ENCODE measurements at places on chromosomes 2 and 18.
A peak's percentile ranks its signal among the peaks of the same experiment; 100 is the strongest.

DNA sequence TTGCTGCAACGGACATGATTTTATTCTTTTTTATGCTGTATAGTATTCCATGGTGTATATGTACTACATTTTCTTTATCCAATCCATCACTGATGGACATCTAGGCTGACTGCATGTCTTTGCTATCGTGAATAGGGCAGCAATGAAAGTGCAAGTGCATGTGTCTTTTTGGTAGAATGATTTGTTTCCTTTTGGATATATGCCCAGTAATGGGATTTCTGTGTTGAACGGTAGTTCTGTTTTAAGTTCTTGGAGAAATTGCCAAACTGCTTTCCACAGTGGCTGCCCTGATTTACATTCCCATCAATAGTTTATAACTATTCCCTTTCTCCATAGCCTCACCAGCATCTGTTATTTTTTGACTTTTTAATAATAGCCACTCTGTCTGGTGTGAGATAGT lies 99.7 kb upstream of the CRIM1 start:
- no peak for DNase-seq

DNA sequence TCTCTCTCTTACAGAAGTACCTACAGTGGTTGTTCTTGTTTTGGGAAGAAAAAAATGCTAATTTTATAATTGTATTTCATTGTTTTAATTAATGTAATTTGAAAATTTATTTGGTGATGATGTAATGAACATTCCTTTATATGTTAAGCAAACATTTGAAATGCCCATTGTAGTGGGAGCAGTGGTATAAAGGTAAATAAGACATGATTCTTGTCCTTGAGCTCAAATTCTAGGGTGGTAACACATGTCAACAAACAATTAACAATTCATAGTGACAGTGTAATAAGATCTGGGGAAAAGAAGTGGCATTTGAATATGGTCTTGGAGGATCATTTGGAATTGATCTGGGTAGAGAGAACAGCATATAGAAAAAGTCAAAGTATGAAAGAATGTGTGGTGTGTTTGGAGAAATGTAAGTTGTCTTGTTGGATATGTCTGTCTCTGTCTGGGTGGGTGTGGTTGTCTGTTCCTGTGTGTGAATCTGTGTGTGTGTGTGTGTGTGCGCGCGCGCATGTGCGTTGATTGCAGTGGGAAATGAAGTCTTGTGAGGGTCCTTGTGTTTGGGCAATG lies 5.8 kb downstream of the PTPN4 start:
- no peak for DNase-seq

DNA sequence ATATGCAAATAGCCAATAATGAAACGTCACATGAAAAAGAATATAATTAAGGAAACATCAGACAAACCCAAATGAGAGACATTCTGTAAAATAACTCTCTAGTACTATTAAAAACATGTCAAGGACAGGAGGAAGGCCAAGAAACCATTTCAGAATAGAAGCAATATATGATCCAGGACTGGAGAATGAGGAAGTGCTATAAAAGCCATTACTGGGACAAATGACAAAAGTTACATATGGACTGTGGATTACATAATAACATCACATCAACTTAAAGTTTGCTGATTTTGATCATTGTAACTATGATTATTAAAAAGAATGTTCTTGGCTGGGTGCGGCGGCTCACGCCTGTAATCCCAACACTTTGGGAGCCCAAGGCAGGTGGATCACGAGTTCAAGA lies 81.3 kb downstream of the CRACDL start:
- no peak for DNase-seq

DNA sequence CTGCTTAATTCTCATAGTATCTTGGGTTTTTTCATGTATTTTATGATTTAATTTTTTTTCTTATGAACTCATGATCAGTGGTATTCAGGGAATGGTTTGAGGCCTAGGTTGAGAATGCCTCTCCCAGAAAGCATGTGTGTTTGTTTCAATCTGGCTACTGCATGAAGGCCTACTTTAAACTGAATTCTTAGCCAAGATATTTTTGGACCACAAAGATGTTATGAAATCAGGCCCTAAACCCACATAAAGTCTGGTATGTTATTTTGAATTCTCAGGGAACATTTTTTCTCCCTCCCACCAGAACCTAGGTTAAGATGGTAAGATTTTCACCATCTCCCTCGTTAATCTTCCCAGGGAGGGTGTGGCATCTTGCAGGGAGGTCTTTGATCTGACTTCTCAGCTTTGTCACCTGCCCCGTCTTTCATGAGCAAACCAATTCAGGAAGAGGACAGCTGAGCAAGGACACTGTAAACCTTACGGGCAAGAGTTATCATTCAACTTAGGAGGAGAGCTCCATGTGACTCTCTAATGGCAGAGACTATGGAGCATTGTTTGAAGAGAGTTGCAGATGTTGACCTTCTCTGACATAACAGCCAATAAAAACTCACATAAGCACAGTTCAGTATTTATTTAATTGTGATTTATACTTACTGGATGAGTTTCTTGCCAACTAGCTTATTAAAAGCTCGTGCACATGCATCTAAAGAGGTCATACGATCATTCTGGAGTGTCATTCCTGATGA lies 21.3 kb upstream of the ACKR3 start:
- peak; percentile 93 for DNase-seq

DNA sequence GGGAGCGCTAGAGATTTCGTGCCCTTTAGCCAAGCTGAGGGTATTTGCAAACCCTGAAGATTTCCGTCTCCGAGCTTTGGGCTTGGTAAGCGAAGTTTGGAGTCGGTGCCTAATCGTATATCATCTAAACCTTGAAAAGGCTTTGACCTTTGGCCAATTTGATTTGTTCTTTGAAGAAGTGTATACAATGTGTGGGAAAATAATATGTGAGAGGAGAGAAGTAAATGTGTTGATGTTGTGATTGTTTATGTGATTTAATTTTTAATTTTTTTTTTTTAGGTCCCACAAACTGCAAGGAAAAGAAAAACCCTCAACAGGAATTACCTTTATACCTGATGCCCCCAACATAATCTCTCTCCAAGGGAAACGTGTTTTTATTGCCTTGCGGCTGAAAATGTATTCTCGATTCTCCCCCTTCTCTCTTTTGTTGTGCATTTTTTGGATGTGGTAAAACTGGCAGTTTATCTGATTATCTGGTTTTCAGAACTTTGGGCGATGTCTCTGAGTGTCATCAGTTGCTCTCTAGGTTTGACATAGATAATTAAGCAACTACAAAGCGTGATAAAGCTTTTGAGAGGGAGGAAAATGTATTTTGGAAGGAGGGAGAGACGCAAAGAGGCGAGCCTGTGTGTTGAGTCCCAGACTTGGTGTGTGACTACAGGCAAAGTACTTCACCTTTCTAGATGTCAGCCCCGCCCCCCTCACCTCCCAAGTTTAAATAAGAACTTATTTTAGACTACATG lies 912 bp upstream of the FBXO11 start:
- DNase-seq, result peak; percentile 35

- DNase-seq, result no peak
Observed at GRCh38 chr2:222907048-222907447, 46.2 kb downstream of the ACSL3 start.

- DNase-seq, result no peak
Observed at GRCh38 chr18:24560511-24560981, 100.1 kb downstream of the HRH4 start.

- DNase-seq, result no peak
Observed at GRCh38 chr2:2683606-2684224, 352.6 kb upstream of the MYT1L start.

GRCh38 chr2:172181840-172182239 lies 79.1 kb upstream of the DLX2 start:
- no peak for DNase-seq

DNA sequence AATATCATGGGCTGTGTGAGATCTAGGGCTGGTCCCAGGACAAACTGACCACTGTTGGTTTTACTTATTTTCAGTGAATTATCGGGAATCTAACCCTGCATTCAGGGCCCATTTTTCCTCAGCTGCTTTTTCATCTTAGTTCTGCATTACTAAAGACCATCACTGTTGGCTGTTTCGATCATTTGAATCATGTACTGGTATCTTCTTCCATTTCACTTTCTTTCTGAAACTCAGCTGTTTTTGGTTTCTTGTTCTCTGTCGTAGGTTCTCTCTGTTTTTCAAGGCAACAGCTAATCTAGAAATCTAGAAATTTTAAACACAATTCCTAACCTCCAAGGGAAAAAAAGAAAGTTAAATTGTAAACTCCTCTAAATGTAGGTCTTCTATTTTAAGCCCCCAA lies 159.9 kb upstream of the SESTD1 start:
- DNase-seq, result no peak

DNA sequence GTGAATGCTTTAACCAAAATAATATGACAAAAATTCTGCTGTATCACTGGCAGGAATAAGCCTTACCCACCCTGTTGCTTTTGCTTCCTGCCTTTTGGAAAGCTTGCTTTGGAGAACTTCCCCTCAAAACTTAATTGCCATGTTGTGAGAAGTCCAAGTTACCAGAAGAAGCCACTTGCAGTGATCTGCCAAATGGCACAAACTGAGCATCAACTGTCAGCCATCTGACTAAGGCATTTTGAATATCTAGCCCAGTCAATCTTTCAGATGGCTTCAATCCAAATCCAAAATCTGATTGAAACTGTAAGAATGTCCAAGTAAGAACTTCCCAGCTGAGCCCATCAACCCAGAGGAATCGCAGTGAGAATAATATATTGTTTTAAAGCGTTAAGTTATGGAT lies 216.5 kb upstream of the ZC3H15 start:
- no peak for DNase-seq

DNA sequence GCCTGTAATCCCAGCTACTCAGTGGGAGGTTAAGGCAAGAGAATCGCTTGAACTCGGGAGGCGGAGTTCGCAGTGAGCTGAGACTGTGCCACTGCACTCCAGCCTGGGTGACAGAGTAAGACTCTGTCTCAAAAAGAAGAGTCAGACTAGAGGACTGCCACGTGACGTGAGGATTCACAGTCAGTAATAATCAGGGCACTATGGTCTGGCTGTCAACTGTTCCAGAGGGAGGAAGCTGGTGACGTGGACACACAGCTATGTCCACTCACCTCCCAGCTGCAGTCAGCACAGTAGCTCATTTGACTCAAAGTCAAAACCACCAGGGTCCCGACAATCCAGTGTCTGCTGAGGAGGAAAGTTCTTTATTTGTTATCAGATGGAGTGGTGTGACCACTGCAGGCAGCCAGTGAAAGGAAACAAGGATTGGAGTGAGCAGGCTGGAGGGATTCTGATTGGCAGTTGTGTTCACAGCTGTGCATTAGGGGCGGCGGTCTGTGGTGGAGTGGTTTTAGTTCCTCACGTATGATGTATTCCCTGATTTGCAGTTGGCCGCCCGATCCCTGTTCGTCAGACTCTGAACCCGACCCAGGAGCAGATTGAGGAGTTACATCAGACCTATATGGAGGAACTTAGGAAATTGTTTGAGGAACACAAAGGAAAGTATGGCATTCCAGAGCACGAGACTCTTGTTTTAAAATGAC lies 37.9 kb downstream of the MOGAT1 start:
- DNase-seq, result peak; percentile 97

DNA sequence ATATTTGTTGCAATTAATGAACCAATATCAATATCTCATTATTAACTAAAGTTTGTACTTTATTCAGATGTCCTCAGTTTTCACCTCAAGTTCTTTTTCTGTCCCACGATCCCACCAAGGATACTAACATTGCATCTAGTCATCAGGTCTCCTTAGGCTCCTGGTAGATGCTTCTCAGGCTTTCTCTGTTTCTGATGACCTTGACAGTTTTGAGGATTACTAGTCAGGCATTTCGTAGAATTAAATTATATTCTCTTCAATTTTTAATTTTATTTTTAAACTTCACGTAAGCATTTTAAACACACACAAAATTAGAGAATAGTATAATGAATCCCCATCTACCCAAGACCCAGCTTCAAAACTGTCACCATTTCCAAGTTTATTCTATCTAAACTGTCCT lies 5.6 kb upstream of the ACYP2 start:
- DNase-seq, result no peak

DNA sequence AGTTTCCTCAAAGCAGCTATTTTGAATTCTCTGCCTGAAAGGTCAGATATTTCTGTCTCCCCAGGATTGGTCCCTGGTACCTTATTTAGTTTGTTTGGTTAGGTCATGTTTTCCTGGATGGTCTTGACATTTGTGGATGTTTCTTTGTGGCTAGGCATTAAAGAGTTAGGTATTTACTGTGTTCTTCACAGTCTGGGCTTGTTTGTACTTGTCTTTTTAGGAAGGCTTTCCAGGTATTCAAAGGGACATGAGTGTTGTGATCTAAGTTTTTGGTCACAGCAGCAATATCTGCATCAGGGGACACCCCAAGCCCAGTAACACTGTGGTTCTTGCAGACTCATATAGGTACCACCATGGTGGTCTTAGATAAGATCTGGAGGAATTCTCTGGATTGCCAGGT lies 11.8 kb downstream of the MYO3B start:
- DNase-seq, result no peak

GRCh38 chr18:57804557-57804956 lies 1.4 kb upstream of the ATP8B1 start:
- DNase-seq, result no peak

- peak; percentile 77 for DNase-seq
Observed at GRCh38 chr2:100730290-100730868, 89.6 kb upstream of the NPAS2 start.

- DNase-seq, result peak; percentile 83
Observed at GRCh38 chr2:71631411-71631931, 178.1 kb downstream of the DYSF start.

- DNase-seq, result peak; percentile 49
Observed at GRCh38 chr18:67410075-67411070, 106.1 kb downstream of the DSEL start.

DNA sequence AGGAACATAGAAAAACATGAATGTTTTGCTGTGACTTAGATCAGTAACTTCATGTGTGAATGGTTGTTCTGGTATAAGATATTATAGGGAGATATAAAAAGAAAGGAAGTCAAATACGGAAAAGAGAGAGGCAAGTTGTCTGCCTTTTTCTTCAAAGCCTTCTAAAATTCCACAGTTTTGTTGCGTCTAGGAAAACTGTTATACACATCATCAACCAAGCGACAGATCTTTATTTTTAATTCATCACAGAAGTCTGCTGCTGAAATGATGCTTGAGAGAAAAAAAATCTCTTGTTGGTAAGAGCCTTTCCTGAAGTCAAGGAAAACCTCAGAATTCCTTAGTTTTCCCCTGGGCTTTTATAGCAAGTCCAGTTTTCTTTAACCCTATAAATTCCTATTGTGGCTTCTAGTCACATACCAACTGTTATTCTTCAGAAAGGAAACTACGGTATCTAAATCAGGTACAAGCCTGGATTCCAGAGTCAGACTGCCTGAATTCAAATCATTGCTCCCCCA lies 36.3 kb upstream of the TANC1 start:
- peak; percentile 82 for DNase-seq

GRCh38 chr2:144490857-144491256 lies 29.1 kb downstream of the ZEB2 start:
- no peak for DNase-seq

- no peak for DNase-seq
Observed at GRCh38 chr2:36564377-36564930, 33.5 kb downstream of the FEZ2 start.

DNA sequence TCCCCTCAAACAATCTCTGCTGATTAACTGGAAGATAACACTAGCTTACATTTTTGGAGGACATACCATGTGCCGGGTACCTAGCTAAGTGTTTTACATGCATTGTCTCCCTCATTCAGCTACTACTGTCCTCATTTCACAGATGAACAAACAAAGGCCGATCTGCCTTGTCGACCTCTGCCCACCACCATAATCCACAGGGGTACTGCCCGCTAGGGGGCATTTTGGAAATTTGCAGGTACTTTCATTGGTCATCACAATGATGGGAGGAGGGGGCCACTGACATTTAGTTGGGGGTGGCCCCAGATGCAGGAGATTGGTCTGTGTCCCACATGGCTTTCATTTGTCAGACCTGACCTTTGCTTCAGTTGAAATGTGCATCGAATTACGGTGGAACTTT lies 3.9 kb upstream of the TMEM163 start:
- DNase-seq, result no peak

Measured in AG10803 (cell line).